ENCODE measurements at places on chromosomes 1 and 21. TPM values are rescaled to one million over a fixed set of nuclear protein-coding genes. Genes with fewer than 3 reads are reported as not detected.

Gene TMEM82
- not detected for total RNA-seq

Gene FBLIM1
- 56.5 TPM for total RNA-seq

Gene DIRAS3
- 2.2 TPM for total RNA-seq

Gene GUCA2B
- not detected for total RNA-seq

Gene MR1
- 16.3 TPM for total RNA-seq

Gene BEND5
- 0.24 TPM for total RNA-seq

Gene VSIG8
- total RNA-seq: 1.2 TPM

Gene TFF2
- not detected for total RNA-seq

Gene EPB41
- total RNA-seq: 33.0 TPM

Gene CBS
- total RNA-seq: 0.80 TPM

Gene UMODL1
- total RNA-seq: 0.08 TPM

Gene UBXN10
- total RNA-seq: 0.04 TPM

Gene BATF3
- 0.68 TPM for total RNA-seq

Gene FAM20B
- total RNA-seq: 18.2 TPM

Gene MTMR11
- 5.8 TPM for total RNA-seq

Gene PRR9
- total RNA-seq: not detected

Gene TTC22
- total RNA-seq: 113 TPM

Gene PIGC
- total RNA-seq: 11.7 TPM

Gene SYCP1
- not detected for total RNA-seq

Gene CADM3
- 0.48 TPM for total RNA-seq

Gene WLS
- total RNA-seq: 70.8 TPM

Gene ACOT11
- total RNA-seq: 16.1 TPM

Gene TAF5L
- total RNA-seq: 11.6 TPM

Gene OR2L8
- total RNA-seq: not detected

Gene NPPA
- not detected for total RNA-seq

Gene SV2A
- total RNA-seq: 0.20 TPM

Gene NDUFS5
- 165 TPM for total RNA-seq

Gene ACTL8
- total RNA-seq: 0.20 TPM

Gene CNR2
- 0.12 TPM for total RNA-seq

Gene RXFP4
- total RNA-seq: not detected

Gene NPPB
- not detected for total RNA-seq

Gene SPATA21
- not detected for total RNA-seq

Gene CACHD1
- total RNA-seq: 2.8 TPM

Gene FMO1
- total RNA-seq: 1.8 TPM

Gene LRRC47
- total RNA-seq: 38.6 TPM

Gene ADGRB2
- 0.24 TPM for total RNA-seq

Measured in esophagus mucosa (tissue), 1 donor.